ENCODE measurements at places on chromosomes 3 and 15.

GRCh38 chr15:98727115-98728040 is 79.0 kb downstream of the IGF1R start:
- DNase-seq = peak; percentile 75

DNA sequence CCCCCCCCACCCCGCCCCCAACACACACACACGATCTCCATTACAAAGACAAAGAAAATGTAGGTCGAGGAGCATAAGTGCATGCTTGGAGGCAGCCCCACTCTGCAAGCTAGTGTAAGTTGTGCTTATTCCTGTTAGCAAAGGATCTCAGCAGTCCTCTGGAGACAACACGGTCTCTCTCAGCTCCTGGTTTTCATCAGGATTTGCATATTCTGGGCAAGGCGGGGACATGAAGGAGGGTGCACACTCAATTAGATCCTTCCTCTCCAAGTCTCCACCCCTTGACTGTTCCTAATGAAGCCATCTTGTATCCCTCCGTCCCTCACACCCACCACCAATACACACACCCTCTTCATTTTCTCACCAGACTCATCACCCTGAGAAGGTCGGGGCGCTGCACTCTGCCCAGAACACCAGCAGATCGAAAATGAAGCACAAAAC is 63.8 kb downstream of the MRPL46 start:
- no peak for DNase-seq

- no peak for DNase-seq
Measured at GRCh38 chr15:56608140-56608778, 125.0 kb downstream of the ZNF280D start.

DNA sequence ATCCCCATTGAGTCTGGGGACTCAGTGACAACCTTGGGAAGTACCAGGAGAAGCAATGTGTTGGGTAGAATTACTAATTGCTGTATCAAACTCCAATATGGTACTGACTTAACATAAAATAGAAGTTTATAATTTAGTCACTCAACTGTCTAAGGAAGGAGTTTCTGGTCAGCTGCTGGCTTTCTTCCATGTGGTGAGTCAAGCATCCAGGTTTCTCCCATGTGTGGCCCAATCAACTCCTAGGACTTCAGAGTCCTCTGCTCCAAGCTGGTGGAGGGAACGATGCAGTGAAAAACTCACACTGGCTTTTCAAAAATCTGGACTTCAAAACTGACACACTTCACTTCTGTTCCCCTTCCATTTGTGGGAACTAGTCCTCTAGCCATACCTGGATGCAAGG is 25.2 kb downstream of the WNT5A start:
- no peak for DNase-seq

DNA sequence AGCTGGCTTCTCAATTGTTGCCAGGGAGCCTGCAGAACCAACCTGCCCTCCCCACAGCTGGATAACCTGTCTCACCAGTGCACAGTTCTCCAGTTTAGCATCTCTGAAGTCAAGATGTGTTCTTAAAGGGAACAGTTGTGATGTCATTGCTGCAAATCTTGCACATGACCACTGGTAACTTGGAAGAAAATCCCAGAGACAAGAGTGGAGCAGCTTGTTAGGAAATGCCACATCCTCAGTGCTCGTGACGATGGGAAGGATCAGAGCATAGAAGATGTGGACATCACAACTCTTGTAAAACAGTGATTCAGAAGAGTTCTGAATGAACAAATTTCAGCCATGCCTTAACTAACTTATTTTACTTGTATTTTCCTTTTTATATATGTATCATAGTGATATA is 36.1 kb upstream of the LIMD1 start:
- DNase-seq = no peak

- no peak for DNase-seq
Measured at GRCh38 chr15:28114721-28115622, 15.9 kb upstream of the OCA2 start.

GRCh38 chr15:28994831-28995596 is 109.2 kb downstream of the APBA2 start:
- no peak for DNase-seq

DNA sequence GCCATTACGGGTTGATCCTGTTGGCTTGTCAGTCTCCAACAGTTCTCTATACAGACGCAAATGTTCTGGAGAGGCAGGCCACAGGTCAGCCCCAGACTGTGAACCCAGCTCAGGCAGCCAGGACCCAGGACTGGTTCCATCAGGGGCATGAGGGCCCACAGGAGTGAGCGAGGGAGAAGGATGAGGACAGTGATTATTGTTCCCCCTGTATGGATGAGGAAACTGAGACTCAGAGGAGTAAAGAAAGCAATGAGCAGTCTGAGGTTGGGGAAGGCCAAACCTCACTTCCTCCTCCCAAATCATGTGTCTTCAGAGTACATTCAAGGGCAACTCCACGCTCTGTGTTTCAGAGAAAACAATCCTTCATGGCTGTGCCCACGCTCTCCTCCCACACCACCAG is 121.9 kb downstream of the RPLP1 start:
- DNase-seq = no peak

DNA sequence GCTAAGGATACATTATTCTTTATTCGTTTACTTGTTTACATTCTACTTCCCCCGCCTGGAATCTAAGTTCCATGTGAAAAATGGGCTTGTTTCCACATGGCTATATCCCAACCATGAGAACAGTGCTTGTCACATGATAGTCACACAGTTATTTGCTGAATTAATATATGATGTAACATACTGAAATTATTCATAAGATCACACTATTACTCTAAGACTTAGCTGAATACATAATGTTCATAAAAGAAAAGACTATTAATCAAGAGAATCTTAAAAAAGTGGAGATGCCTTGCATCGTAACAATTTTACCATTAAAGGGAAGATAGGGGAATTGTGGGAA is 6.5 kb downstream of the PBRM1 start:
- no peak for DNase-seq

DNA sequence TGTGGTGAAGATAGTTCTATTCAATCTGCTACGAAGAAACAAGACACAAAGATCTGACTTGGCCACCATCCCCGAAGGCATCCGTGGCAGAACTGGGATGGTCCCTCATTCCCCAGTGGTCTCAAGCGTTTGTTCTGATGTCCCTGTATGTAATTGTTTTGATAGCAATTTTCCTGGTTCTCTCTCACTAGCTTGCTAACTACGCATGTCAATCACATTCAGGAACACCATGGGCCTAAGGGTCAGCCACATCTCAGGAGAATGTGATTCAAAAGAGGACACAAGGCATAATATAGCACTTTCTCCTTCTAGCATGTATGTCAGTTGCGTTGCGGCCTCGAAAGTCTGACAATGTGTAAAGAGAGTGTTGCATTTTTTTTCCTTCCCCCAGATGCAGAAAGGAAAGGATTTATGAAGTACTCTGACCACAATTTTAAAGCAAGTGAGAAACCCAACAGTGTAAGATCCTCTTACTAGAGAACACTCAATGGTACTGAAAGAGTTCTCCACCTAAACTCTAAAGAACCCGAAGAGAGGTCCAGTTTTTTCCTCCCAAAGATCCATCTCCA is 32.0 kb upstream of the TCF12 start:
- no peak for DNase-seq

GRCh38 chr3:3015185-3016089 is 94.7 kb downstream of the IL5RA start:
- DNase-seq = no peak

DNA sequence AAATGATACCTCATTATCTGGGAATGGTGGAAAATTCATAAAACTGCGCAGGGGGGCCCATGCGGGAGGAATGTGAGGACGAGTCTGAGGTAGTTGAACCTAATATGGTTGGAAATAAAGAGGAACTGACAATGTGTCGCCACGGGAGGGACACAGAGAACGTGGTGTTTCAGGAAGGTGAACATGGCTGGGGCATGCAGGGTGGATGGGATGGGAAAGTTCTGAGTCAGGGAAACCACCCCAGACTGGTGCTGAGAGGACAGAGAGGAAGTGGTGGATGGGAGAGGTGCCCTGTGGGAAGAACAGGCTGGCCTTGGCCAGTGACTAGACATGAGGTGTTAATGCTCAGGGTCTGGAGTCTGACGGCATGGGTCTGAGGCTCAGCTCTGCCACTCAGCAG is 137.1 kb upstream of the WNT5A start:
- peak; percentile 84 for DNase-seq

- no peak for DNase-seq
Measured at GRCh38 chr3:102106416-102107097, 257.2 kb downstream of the NFKBIZ start.

- DNase-seq = no peak
Measured at GRCh38 chr3:195025056-195025883, 245.7 kb downstream of the XXYLT1 start.

- DNase-seq = no peak
Measured at GRCh38 chr15:69782809-69783208, 314.9 kb downstream of the TLE3 start.

DNA sequence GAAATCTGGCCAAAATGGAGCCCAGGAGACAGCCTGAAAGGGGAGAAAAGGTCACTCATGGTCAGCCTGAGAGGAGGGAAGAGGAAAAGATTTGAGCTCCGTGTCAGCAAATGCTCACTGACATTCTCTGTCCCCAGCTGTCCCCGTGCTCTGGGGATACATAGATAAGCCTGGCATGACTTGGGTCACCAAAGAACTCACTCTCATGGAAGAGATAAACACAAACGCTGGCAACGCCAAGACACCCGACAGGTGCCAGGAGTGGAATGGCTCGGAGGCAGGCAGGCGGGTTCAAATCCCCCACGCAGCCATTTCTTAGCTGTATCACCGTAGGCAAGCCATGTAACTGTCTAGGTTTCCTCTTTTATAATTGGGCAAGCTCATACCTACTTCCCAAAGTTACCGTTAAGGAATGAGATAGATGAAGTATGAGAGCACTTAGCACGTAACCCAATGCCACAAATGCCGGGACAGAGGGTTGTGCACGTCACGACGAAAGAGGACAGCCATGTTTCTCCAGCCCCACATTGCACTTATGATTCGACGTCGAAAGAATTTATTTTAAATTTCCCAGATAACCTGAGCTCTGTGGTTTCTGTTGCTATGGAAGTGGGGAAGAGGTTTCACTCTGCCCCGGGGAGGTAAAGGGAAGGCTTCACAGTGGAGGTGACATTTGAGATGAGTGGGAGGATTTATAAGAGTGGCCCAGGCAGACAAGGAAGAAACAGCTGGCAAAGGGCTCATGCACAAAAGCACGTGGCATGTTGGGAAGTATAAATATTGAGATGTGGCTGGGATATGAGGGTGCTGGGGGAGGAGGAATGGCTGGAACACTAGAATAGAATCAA is 41.4 kb upstream of the TSEN2 start:
- no peak for DNase-seq

DNA sequence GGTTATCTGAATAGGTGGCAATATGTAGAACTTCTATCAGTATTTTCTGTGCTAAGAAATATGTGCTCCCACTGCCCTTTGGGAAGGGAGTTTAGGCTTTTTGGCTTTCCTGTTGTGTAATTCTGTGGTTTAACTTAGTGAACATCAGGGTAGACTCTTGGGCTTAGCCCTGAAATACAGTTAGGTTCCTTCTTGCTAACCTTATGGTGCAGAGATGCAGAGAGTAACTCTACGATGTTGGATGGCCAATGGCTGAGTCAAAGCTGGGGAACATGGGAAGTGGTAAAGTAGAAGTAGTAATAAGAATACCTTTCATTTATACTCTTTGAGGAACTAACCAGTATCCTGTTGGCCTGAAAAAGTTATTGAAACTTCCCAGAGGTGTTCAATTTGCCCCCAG is 80.8 kb upstream of the IL12A start:
- DNase-seq = no peak

DNA sequence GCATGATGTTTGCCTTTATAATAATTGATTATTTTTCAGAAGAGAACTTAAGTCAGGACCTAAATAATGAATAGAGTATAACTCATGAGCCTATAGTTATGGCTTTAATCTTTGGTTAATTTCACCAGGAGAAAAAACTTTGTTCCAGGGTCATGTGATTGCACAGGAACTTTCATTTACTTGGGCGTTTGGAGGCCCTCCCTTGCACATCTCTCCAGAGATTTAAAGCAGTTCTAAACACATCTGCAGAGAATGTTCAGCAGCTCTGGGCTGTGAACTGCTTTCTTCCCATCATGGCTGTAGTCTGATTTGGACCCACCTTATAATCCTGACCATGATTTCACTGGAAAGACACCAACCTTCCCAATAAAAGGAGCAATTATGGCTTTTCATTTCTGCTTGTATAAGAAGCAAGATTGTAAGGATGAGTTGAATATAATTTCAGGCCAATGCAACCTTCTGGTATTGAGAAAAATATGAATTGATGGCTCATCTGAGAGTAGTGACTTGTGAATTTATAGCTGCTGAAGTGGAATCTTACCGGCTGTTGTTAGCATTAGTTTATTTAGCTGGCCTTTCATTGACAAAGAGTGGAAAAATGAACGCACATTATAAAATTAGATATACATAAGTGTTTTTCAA is 80.9 kb upstream of the PRTG start:
- DNase-seq = no peak

DNA sequence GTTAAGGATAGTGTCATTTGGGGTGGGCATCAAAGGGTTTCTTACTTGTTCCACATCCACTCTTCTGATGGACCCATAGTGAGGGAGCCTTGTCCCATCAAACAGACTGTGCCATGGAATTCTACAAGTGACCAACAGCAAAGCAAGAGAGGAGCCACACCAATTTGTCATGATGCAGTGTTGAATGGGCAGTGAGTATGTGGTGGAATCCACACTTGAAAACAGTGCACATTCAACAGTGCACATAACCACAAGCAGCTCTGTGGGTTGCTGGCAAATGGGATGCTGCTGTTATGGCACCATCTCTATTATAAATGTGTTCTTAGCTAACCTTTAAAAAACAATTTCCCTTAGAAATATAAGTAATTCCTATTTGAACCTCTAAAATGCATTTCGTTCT is 52.5 kb upstream of the CPNE4 start:
- DNase-seq = no peak

DNA sequence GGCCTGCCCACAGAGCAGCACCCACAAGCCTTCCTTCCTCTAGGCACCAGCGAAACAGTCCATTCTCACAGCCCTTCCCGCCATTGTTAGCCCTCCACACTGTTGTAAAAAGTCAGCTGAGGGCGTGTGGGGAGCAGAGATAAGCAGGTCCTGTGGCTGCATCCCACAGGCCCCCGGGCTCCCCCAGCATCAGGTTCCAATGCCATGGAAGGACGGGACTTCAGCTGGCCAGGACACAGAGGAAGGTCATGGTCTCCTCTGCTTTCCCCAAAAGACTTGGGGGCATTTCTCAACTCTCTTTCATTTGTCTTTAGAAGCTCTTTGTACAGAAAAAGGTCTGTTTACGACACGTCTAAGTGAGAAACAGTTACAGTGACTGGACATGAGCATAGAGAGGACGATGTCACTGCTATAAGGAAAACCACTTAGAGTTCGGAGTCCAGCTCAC is 85.2 kb upstream of the HERC1 start:
- no peak for DNase-seq

DNA sequence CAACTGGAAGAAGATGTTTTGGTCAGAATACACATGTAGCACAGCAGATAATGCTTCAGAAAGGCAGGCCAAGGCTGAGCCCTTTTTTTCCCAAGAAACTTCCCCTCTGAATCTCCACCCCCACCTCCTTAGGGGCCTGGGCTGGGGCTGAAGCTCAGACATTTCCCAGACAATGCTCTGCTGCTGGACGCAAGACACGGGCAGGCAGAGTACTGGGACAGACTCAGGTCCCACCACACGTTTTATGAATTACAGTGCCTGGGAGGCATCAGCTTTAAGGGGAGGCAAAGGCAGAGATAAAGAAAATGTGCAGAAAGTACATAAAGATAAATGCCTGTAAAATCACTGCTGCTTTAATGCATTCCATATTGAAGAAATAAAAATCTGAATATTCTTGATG is 479.4 kb downstream of the ERC2 start:
- DNase-seq = no peak

- DNase-seq = no peak
Measured at GRCh38 chr3:3241596-3241995, 62.1 kb upstream of the CRBN start.

Measured in keratinocyte (primary cell).